HL-60 (cell line): ENCODE measurements at places on chromosomes 6 and 20.

DNA sequence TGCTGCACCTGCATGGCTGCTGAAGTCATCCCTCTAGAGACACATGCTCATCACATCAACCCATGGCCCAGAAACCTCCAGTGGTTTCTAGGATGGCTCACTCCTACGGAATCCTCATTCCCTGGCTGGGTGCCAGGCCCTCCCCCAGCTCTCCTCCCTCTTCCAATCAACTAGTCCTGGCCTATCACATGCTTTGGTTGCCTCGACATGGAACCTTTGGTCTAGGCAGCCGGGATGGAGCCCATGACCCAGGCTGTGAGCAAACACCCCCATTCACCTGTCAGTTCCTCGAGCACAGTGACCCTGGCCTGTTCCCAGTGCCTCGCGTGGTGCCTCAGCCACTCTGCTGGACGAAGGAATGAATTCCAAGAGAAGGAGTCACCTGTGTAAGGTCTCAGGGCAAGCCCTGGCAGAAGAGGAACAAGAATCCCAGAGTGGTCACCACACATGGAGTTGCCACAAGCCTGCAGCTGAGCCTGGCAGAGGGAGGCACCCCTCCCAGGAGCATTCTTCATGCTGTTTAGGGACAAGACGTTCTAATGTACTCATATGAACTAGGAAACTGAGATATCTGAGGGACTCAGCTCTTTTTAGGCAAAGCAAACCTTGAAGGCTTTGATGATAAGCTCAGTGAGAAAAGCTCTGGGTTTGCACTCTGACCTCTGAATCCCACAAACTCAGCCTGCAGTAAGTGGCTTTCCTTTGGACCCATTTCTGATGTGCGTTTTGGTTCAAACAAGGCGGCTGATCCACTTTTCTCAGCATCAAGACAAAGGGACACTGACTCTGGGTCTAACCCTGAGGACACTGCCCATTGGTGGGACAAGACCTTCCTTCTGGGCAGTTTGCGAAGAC lies 40.2 kb downstream of the PPP1R3G start:
- DNase-seq: no peak

GRCh38 chr20:23205611-23206041 lies 119.5 kb upstream of the CD93 start:
- DNase-seq: no peak

DNA sequence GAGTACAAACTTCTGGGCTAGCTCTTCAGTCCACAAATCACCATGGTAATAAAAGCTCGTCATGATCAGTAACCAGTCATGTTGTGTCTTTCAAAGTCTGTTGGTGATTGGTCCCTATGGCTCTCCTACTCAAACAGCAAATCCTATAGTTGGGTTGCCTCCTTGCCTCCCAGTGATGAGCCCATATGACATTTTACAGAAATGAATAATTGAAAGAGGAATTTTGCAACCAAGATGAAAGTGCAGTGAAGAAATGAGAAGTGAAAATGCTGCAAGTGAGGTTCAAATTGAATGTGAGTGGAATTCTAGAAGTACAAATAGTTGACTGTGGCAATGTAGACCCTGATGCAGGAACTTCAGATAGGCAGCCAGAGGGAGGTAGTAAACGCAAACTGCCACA lies 5.1 kb upstream of the SIRPD start:
- no peak for DNase-seq

DNA sequence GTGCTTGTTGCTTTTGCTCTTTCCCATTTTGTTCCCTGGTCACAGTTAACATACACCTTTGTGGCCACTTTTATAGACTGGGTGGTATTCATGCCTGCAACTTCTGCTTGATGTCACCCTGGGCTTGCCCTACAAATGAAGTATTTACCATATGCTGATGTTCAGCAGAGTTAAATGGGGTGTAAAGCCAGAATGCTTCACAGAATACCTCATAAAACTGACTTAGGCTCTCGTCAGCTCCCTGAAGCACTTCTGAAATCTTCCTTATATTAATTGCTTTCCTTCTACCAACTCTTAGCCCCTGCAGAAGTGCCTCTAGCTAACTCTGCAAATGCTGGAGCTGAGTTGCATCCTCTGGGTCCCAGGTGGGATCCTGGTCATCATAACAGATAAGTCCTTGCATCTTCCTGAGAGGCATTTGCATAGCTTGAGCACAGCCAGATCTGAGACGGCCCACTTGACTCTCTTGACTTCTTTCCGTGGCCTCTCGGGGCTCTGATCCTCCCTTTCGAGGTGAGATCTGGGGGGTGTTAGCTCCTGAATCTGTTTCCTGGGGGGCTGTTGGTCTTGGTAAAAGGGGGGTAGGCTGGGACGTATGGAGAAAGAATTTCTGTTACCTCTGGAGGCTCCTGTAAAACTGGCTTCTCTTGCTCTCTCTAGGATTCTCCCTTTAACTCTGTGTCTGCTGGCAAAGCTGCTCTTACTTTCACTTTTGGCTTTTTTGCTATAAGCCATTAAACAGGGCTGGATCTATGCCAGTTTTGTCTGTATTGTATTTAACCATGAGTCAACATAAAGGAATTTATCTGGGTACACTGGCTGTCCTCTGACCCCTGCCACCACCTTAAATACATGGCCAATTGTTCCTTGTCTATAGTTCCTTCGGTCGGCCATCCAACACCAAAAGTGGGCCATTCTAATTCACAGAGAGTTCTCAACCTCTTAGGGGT lies 223.0 kb upstream of the SYNCRIP start:
- no peak for DNase-seq

- no peak for DNase-seq
Observed at GRCh38 chr6:152399399-152399798, 237.8 kb downstream of the SYNE1 start.

DNA sequence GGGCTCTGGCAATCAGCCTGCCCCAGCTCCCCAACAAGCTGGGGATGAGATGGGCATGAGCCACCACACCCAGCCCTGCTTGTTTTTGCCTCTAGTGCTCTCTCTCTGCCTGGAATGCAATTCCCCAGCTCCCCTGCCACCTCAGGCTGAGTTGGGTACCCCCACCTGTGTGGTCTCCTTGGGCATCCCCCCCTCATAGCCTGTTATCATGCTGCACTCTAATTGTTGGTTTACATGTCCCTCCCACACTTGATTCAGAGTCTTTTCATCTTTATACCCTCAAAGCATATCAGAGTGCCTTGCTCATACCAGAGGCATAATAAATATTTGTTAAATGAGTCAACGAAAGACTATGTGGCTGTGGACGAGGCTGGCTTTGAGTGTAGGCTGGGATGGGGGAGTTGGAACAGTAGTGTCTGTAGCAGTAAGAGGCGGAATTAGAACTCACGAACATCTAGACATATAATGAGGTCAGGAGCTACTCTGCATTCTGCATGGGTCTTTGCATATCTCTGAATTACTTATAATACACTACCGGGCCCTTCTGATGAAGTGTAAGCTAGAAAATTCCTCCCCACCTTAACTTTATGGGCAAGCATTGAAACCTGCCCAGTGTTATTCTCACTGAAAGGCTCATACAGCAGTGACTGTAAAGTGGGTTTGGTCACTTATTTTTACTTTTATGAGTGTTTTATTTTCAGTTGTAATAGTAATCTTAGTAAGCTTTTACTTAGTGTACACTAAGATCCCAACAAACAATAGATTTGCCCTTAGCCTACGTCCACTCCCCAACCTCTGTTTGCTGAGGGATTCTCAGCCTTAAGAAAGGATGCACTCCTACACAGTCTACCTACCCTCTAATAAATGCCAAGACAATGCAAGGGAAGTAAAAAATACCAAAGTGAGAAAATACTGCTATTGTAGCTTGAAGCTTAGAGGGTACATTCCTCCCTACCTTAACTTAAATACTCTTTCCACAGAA lies 58.7 kb downstream of the EDN1 start:
- DNase-seq: no peak

DNA sequence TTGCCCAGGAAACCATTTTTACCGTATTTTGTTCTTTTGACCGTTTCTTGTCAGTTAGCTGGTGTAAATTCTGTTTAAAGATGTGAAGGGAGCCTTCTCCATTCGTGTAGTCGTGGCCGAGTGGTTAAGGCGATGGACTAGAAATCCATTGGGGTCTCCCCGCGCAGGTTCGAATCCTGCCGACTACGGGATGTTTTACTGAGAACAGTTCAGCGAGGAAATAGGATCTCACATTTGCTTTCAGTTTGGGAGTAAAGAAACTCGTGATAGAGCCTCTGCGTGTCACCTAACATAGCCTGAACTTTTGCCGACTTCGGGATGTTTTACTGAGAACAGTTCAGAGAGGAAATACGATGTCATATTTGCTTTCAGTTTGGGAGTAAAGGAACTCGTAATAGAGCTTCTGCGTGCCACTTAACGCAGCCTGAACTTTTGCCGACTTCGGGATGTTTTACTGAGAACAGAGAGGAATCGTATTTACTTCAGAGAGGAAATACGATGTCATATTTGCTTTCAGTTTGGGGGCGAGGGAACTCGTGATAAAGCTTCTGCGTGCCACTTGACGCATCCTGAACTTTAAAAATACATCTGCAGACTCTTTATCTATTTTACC lies 5.9 kb upstream of the ZNF184 start:
- peak; percentile 51 for DNase-seq

DNA sequence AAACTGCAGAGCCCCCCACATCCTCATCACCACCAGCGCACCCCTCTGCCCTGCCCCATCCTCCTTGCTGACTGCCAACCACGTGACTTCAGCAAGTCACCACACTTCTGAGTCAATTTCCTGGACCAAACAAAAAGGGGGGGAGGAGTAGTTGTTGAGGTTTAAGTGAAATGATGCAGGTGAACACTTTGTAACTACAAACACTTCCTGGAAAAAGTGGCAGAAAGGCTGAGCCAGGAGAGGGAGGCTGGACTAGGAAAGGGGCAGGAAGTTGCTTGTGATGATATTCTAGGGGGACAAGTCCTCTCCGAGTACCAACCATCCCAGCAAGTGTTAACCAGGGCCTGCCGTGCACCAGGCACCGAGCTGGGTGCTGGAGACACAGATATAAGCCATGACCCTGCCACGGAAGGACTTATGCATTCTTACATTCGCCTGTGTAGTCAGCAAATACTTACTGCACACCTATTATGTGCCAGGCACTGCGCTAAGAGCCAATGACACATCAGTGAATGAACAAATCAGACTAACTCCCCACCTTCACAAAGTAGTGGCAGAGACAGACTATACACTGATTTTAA lies 67.3 kb downstream of the PREX1 start:
- peak; percentile 89 for DNase-seq

- peak; percentile 92 for DNase-seq
Observed at GRCh38 chr6:44381739-44382138, 5.8 kb upstream of the CDC5L start.

DNA sequence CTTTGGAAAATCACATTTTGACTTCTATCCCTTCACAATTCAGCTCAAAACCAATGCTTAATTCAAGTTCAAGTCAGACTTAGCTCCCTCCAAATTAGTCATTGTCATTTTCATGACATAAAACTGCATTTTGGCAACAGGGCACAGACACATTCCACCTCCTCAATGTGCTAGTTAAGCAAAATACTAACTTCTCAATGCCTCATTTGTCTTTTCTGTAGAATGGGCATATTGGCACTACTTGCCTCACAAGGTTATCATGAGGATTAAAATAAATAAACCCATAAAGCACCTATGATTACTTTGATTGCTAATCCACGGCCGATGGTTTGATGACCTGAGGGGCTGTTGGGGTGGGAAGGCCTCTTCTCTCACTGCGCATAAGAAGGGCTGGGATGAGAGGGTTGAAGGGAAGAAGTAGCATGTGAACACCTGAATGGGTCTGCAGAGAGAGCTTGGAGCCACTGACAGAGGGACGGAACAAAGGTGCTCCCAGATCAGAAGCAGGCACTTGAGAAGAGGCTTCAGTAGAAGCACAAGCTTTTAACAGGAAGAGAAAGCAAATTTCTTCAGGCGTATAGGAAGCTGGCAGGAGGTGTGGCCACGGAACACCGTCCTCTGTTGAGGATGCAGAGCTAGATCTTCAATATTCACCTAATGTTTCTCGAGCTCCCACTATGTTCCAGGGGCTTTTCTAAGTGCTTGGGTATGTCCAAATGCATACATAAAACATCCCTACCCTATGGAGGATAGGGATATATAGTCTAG lies 11.7 kb upstream of the TBC1D7 start:
- DNase-seq: no peak

- no peak for DNase-seq
Observed at GRCh38 chr6:153001767-153002612, 519 bp downstream of the MTRF1L start.

DNA sequence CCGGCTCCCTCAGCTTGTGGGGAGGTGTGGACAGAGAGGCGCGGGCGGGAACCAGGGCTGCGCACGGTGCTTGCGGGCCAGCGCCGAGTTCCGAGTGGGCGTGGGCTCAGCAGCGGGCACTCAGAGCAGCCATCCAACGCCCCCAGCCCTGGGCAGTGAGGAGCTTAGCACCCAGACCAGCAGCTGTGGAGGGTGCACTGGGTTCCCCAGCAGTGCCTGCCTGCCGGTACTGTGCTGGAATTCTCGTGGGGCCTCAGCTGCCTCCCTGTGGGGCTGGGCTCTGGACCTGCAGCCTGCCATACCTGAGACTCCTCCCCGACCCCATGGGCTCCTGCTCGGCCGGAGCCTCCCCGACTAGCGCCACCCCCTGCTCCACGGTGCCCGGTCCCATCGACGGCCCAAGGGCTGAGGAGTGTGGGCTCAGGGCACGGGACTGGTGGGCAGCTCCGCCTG lies 92.7 kb downstream of the MANEA start:
- DNase-seq: no peak

GRCh38 chr20:3563133-3563532 lies 92.3 kb downstream of the ATRN start:
- DNase-seq: no peak

GRCh38 chr6:150208611-150209352 lies 65.9 kb downstream of the PPP1R14C start:
- no peak for DNase-seq

GRCh38 chr6:112983713-112984261 lies 636.7 kb downstream of the RFPL4B start:
- DNase-seq: no peak

GRCh38 chr20:62583424-62583920 lies 58.8 kb upstream of the SLCO4A1 start:
- no peak for DNase-seq

GRCh38 chr6:169893624-169894023 lies 142.2 kb downstream of the ERMARD start:
- no peak for DNase-seq

- no peak for DNase-seq
Observed at GRCh38 chr6:167984876-167985604, 12.4 kb upstream of the KIF25 start.

GRCh38 chr20:19301142-19301541 lies 88.7 kb downstream of the SLC24A3 start:
- no peak for DNase-seq

- no peak for DNase-seq
Observed at GRCh38 chr6:108588586-108588985, 27.9 kb downstream of the FOXO3 start.
